ENCODE measurements at places on chromosomes 12 and 14.

DNA sequence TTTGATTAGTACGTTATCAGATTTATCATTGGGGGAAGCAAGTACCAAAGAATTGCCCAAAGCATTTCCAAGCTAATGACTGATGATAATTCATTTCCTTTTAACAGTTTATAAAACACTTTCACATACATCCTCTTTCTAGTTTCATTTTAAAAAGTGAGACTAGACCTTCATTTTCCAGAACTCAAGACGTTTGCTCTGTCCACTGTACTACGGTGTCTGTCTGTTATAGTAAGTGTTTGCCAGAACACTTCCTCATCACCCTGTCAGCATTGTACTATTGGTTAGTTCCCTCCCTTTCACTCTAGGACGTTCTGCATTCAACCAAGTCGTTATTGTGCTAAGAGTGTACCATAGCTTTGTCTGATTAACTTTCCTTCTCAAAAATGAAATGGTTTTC lies 81.7 kb upstream of the TMEM263 start:
- DNase-seq: no peak

DNA sequence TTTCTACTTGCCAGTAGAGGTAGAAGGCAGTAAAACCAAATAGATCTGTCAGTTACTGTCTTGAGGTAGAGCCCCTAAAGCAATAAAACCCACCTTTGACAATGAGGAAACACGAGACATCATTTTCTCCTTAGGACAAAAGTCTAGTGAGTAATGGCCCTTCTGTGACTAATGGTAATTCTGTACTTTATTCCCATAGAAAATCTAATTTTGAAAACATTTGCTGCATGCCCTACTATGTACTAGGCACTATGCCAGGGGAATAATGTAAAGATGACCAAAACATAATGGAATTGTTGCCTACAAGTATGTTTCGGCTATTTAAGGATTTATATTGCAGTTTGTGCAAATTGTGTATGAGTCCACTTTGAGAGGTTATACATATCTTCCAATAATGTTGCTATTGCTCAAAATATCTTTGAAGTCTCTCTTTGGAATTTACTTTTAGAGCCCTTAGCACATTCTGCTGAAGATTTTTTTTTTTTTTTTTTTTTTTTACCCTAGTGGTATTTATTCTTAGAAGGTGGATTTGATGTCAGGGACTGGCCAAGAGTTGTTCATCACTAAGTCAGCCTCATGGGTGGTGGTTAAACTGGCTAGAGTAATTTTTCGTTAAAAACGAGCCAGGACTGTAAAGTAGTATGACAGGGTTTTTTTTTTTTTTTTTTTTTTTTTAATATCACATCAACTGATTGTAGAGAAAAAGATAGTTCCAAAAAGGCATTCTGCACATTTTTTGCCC lies 109.7 kb downstream of the CRADD start:
- DNase-seq: no peak

DNA sequence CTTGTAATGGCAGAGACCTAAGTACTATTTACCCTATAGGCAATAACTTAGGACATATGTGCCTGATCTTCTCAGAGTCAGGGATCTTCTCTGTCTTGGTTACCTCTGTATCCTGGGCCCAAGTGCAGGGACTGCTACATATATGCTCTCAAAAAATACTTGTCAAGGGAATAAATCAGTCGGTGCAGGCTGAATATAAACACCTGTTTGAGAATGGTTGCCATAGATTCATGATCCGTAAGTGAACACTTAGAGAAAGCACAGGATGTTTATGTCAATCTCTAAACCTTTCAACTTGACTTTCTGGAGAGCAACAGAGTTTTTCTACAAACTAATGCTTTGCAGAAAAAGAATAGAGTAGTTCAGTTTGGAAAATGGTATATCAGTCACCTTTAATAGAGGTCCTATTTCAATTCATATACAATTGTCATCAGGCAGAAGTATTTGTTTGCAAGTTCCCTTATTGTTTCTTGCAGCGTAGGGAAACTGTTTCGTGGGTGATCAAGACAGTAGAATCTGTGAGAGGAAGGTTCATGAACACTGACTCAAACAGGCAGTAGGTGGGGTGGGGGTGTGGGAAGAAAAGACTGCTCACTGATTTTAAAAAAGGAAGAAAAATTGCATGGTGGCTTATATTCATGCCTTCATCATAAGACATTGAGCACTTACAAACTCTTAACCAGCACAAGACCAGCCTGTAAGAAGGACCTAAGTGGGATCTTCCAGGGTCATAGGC lies 6.0 kb upstream of the UBE2N start:
- DNase-seq: no peak

DNA sequence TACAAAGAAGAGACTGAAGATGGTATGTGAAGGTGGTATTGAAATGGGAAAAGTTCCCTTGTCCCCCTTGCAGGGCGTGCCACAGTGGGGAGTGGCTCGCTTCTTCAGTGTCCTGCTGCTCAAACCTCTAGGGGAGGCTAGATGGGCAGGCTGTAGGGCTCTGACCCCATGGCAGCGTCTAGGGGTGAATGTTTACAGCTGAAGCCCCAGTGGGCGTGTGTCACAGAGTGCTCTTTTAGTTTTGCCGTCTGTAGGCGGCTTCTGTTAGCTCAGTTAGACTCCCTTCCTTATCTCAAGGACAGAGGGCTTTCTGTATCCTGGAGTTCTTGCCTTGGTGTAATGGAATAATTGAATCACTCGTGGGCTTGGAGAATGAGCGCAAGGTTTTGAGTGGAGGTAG lies 266.2 kb downstream of the RAD51B start:
- no peak for DNase-seq

DNA sequence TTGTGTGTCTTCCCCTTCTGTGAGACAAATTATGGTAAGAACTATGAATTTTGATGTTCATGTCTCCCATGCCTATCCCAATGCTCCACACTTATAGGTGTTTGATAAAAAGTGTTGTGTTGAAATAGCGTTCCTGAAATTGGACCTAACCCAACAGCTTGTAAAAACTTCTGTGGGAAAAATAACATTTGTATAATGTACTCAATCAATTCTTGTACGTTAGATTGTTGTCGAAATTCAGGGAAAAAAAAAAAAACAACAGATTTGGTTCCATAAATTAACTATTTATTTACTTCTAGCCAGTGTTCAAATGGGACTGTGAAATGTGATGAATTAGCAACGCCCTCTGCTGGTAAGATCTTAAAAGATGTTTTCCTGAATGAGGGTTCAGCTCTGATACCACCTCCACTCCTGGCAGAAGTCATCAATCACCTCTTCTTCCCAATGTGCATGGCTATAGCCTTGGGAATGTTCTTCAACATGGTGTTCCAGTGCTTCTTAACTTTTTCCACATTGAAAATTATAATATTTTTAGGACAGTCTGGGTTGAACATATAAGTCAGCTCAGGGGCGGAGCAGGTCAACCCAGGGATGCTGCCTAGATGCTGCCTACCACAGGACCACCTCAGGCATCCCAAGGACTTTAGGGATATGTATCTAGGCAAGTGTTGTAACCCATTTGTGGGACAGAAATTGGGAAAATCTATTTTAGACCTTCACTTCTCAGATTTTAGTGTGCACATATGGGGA lies 170.6 kb downstream of the OTOGL start:
- no peak for DNase-seq

- DNase-seq: no peak
Observed at GRCh38 chr12:102964872-102965271, 7.4 kb downstream of the ASCL1 start.

DNA sequence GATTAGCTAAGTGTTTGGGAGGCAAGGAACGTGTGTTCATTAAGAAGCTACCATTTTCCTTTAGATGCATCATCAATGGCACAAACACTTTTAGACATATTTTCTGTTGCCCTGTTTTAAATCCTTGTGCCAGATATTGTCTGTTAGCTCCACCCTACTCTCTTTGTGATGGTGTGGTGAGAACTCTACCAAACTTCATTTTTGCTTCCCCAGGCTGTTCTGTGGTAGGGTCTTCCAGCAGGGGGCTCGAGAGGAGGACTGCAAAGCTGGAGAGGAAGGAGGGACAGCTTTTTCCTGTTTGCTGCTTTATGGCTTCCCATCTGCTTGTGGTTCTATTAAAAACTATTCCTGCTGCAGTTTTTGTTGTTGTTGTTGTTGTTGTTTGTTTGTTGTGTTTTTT lies 23.8 kb upstream of the STRAP start:
- DNase-seq: no peak

GRCh38 chr14:101288436-101289229 lies 272.7 kb upstream of the DIO3 start:
- DNase-seq: no peak

GRCh38 chr14:104383088-104383995 lies 196.2 kb upstream of the C14orf180 start:
- no peak for DNase-seq

- DNase-seq: no peak
Observed at GRCh38 chr12:51023625-51024382, 2.4 kb downstream of the SLC11A2 start.

DNA sequence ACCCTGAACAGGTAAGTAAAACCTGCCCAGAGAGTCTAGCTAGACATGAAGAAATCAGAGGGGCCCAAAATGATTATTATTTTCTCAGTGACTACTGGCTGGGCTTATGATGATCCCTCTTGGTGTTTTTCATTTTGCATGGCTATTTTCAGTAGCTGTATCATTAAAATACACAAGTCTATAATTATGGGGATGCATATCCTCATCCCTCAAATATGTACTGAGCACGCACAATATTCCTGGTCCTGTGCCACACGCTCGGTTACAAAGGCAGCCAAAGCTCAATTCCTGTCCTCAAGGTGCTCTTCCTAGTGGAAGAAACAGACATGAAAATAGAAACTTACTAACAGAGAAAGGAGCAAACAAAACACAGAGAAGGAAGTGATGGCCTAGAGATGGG lies 180.0 kb downstream of the DAD1 start:
- DNase-seq: no peak

DNA sequence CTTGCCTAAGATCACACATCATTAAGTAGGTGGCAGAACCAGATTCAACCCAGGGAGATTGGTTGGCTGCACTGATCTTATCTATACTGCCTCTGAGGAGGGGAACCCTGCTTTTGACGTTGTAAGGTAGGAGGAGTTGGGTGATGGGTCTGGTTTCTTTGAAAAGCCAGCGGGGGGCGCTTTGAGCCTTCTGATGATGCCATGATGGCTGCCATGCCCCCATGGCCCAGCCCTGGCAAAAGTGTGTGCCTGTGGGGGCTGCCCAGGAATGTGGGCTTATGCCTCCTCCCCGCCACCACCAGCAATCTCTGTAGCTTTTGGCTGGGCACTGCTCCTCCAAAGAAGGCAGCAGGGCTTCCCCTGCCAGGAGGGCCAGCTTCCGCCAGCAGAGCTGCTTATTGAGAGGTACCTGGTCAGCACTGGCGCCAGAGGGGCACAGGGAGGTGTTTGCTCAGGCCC lies 224.3 kb downstream of the SLC41A2 start:
- no peak for DNase-seq

- DNase-seq: no peak
Observed at GRCh38 chr12:64335886-64336466, 54.6 kb downstream of the C12orf56 start.

GRCh38 chr12:68352067-68352466 lies 19.9 kb upstream of the MDM1 start:
- no peak for DNase-seq

GRCh38 chr14:74982661-74983060 lies 20.1 kb upstream of the EIF2B2 start:
- no peak for DNase-seq

DNA sequence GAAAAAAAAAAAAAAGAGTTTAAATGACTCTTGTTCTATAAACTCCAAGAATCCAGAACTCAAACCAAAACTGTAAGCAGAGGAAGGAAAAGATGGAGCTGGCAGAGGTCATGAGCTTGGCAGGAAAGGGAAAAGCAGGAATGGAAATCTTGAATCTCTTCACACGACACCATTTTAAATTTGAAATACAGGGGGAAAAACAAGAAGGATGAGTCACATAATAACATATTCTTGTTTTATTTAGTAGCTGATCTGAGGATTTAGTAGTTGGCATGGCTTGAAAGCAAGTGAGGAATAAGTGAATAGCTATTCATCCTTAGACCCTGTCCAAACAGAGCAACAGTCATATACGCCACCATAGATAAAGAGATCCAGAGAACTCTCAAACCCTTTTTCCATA lies 35.0 kb downstream of the EPS8 start:
- no peak for DNase-seq

DNA sequence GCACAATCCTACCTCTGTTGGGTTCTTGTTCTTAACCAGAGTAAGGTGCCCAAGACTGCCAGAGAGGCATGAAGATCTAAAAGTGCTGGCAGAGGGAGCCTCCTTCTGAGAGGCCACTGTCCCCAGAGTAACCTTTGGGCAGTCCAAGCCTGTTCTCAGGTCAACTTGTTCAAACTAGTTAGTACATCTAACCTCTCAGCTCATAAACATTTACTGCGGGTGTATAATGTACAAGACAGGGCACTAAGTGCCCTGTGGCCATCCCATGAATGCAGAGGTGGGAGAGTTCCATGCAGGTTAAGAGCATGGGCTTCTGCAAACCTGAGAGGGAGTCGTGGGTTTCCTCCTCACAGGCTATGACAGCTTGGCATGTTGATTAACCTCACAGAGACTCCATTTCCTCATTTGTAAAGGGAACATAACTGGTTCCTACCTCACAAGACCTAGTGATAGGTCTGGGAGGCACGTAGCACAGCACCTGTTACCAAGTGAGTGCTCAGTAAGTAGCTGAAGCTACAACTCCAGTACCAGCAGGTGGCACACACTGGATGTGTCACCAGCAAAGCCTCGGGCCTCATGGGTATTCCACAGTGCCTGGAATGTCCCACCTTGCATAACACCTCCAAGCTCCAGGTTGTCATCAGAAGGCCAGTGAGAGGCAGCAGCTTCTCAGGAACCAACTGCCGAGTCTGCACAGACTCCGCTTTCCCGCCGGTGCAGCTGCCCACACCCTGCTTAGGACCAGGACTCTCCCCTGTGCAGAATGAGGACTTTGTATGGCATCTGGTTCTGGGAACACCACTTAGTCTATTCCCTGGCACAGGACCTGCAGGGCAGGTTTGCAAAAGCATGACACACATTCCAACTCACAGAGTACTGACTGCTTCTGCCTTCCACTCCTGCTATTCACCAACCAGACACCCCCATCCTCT lies 4.4 kb downstream of the VDR start:
- no peak for DNase-seq

DNA sequence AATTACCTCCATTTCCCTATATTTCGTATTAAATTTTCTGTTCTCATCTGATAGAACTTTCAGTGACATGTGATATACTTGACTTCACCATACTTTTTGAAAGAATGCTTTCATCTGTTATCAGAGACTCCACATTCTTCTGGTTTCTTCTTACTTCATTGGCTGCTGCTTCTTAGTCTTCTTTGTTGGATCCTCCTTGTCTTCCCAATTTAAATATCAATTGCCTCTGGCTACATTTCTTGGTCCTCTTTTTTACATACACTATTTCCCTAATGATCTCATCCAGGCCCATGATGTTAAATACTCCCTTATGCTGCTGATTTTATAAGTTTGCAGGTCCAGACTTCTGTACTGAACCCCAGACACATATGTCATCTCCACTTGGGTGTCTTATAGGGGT lies 22.0 kb downstream of the OR5AU1 start:
- DNase-seq: no peak
